Fibroblast of skin of left quadriceps (primary cell): ENCODE measurements at places on chromosomes 1 and 21.

GRCh38 chr1:213934649-213935048 lies 53.1 kb upstream of the PROX1 start:
- no peak for DNase-seq

DNA sequence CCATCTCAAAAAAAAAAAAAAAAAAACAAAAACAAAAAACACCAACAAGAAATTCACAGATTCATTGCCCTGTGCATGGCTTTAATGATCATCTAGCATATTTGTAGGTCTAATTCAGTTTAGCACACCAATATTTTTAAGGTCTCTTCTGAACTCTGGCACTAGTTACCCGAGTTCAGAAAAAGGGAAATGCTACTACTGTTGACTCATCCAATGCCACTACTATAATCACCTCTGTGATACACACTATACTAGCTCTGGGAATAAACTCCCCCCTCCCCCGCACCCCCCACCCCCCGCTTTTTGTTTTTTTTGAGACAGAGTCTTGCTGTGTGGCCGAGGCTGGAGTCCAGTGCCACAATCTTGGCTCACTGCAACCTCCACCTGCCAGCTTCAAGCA lies 55.6 kb downstream of the FBXO42 start:
- DNase-seq, result no peak

- no peak for DNase-seq
Measured at GRCh38 chr1:183652547-183653461, at the start of gene APOBEC4. APOBEC4 (minus strand) TSS chr1:183653316; CDS start chr1:183648781, 4,535 bp downstream.

DNA sequence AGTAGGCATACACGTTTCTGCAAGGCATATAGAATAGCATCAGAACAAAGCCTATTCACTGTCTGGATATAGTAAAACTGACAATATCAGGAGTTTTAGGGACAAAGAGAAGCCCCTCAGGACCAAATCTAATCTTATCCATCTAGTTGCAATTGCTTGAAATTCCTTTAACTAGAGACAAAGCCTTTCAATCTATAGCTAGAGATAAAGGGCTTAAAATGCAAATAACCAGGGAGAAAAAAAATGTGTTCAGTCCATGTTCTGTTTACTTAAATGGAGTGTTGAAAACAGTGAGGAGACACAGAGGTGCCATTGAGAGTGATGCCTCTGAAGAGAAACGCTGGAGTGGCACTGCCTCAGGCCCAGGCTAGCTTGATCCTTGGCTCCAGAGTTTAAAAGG lies 286.1 kb downstream of the DPYD start:
- DNase-seq, result no peak

GRCh38 chr1:168405906-168406549 lies 125.4 kb downstream of the TBX19 start:
- no peak for DNase-seq

- no peak for DNase-seq
Measured at GRCh38 chr1:186463511-186463910, 2.6 kb upstream of the PDC start.

DNA sequence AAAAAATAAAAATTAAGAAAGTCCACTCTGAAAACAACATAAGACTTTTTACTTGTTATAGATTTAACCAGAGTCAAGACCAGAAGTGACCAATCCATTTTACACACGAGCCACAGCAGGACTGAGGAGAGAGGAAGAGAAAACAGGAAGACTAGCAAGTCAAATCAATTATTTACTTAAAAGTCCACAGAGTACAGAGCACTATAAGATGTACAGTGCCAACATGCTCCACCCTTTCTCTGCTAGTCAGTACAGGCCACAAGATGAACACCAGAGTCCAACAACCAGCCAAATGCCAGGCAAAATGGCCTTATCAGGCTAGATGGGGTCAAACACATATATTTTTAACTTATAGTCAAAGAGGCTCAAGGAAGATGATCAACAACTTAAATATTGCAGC lies 19.5 kb downstream of the LUZP1 start:
- DNase-seq, result no peak

DNA sequence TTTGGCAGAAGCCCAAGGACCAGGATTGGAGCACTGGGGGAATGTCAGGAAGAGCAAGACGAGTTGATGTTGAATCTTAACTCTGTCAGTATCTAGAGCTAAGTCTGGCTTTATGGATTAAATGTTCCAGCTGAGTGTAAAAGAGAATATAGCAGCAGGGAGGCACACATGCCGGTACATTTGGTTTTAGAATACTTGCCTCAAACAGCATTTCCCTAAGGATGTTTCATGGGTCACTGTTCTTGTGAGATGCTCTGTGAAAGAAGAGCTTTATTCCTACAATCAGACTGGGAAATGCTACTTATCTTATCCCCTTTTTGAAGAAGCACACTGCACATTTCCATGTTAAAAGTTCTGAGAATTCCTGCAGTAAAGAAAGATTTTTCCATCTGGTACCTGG lies 440.3 kb upstream of the B3GALT2 start:
- no peak for DNase-seq

GRCh38 chr1:40313958-40314720 lies 2.9 kb downstream of the COL9A2 start:
- no peak for DNase-seq

GRCh38 chr1:50497007-50497406 lies 73.8 kb upstream of the DMRTA2 start:
- no peak for DNase-seq

GRCh38 chr1:112429749-112430148 lies 33.7 kb downstream of the CTTNBP2NL start:
- DNase-seq, result no peak
